ENCODE measurements at places on chromosomes 4 and X.

DNA sequence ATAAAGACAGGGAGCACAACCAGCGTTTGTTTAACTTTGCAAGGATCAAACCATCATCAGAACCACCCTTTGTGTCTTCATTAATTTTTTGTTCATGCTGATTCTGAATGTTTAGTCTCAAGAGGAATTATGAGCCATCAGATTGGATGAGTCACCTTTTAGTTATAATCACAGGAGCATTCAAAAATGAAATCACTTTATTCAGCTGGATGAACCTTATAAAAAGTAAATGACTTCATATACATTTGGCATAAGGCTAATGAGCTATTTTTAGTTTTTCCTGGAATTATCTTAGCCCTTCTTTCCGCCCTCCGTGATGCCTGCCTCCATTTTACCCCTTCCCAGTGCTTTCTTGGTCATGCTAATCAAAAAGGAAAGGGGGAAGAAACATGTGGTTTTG lies 103.6 kb downstream of the SORBS2 start:
- no peak for DNase-seq

GRCh38 chrX:22110729-22111494 lies 78.8 kb downstream of the PHEX start:
- no peak for DNase-seq

DNA sequence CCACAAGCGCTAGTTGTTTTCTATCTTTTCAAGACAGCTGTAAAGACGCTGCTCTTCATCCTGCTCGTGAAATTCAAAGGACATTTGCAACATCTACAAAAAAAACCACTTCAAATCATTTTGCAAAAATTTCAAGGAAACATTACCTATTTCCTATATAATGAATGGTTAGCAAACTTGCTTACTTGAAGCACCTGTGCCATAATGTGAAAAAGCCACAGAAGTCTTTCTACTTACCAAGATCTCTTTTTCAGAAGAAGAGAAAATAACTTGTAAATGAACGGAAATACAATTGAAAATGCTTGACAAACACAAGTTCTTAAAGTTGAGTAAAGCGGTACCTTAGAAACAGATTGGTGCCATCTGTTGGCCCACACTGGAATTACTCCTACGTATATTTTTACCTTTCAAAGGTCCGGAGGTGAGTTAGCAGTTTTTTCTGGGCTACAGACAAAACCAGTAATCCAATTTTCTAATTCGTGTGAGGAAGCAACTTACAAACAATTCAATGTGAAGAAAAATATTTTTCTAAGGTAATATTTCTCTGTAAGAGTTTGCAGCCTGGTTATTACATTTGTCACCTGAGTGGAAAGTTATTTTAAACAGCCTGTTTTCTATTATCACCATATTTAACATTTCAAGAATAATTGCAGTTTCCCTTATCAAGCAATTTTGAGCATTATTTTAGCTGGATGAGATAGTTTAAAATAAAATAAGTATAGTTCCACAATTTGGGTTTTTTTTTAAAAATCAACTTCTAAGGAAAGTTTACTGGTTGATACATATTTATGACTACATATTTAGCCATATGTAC lies at the start of gene TLR6:
TSS of gene TLR6 (minus strand) at position 294 of the 814 bp plus-strand sequence. CDS start 27,344 bp downstream, outside the sequence.
- DNase-seq: no peak

- no peak for DNase-seq
Observed at GRCh38 chr4:46386570-46386969, 3.4 kb downstream of the GABRA2 start.

DNA sequence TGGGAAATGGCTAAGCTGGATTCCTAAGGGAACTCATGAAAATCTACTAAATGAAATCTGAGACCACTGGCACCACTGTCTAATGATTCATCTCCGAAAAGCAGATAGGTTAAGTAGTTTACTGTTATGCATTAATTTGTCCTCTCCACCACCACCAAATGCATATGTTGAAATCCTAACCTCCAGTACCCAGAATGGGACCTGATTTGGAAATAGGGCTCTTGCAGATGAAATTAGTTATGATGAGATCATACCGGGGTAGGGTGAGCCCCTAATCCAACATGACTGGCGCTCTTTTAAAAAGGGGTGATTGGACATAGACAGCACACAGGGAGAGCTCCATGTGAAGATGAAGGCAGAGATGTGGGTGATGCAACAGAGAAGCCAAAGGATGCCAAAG lies 124.9 kb upstream of the GUCY1A1 start:
- no peak for DNase-seq

DNA sequence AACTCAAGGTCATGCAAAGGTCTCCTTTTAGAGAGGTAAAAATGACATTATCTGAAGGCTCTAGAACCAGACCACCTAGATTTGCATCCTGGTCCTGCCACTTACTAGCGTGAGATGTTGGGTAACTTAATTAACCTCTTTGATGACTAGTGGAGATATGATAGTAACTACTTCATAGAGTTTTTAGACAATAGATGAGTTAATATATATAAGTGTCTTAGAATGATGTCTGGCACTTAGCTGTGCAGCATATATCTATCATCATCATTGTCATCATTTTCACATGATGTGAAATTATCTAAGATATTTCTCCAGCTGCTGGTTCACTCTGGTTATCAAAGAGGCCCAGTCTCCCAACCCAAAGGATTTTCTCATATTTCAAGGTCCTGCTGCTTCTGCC lies 126.1 kb upstream of the DCLK2 start:
- no peak for DNase-seq

DNA sequence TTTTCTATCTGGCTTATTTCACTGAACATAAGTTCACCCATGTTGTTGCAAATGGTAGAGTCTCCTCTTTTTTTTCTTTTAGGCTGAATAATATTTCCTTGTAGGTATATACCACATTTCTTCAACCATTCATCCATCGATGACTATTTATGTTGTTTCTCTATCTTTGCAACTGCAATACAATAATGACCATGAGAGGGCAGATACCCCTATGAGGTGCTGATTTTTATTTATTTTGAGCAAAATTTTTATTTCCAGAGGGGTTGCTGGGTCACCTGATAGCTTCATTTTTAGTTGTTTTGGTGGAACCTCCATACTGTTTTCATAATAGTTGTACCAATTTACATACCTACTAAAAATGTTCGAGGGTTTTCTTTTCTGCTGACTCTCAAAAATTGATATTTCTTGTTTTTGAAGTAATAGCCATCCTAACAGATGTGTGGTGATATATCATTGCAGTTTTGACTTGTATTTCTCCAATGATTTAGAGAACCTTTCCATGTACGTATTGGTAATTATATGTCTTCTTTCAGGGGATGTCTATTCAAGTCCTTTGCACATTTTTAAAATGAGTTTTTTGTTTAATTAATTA lies 1697.0 kb downstream of the PCDH7 start:
- DNase-seq: no peak

DNA sequence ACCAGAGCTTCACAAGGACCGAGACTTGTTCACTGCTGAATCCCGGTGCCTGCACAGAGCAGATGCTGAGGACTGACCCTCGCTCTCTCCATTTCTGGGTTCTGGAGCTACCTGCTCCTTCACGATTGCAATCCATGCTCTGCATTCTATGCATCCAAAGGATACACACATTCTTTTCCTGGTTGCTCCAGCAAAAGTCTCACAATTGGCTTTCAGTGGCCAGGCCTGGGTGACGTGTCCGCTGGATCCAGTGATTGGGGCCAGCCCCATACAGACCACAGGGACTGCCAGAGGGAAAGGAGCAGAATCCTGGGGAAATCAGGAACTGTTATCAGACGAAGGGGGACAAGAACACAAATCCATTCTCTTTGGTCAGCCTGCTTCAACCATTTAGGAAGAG lies 14.9 kb upstream of the CDKN2AIP start:
- DNase-seq: no peak

- no peak for DNase-seq
Observed at GRCh38 chr4:150348079-150348478, 233.9 kb upstream of the MAB21L2 start.

- no peak for DNase-seq
Observed at GRCh38 chr4:183959319-183960045, 54.4 kb downstream of the STOX2 start.
